ENCODE measurements at places on chromosomes 5 and 9. TPM values are rescaled to one million over a fixed set of nuclear protein-coding genes. Genes with fewer than 3 reads are reported as not detected.

ALDH1A1 gene
- 10.1 TPM for total RNA-seq

LSM11 gene
- total RNA-seq, result 1.7 TPM

PCDHGB5 gene
- 33.0 TPM for total RNA-seq

CMBL gene
- 23.1 TPM for total RNA-seq

FSTL4 gene
- not detected for total RNA-seq

SPAAR gene
- 0.17 TPM for total RNA-seq

TNIP1 gene
- total RNA-seq, result 66.6 TPM
